Anterior cingulate cortex (tissue), 58 donors: ENCODE measurements at places on chromosomes 3 and 15.
A peak's percentile ranks its signal among the peaks of the same experiment; 100 is the strongest.

DNA sequence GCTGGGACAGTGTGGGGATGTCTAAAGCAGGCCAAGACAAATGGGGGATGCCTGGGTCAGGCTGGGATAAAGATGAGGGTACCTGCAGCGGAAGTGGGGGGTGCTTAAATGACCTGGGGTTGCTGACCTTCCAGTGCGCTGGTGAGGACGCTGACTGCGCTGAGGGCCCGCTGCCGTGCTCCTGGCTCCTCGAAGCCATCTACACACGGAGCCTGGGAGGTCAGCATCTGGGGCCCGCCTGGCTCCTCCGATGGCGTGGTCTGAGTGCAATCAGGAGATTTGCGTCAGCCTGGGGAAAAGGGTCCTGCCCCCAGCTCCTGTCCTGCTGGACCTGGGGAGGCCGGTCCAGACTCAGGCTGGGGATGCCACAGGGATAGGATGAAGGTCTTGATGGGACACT is 50.7 kb downstream of the SCN5A start:
- DNase-seq: no peak

DNA sequence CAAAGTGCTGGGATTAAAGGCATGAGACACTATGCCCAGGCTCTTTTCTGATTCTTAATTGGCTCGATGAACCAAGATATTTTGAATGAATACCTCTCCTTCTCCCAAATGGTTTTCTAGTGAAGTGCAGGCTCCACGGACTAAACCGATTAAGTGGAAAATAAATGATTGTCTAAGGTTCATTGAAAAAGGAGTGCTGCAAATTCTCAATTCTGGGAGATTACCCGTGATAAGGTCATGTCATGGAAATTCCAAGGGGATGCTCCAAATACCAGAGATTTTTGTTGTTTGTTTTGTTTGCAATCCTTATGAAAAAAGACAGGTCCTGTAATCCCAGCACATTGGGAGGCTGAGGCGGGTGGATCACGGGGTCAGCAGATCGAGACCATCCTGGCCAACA is 406.9 kb upstream of the TBL1XR1 start:
- DNase-seq: no peak

GRCh38 chr15:57319919-57320560 is 56.3 kb upstream of the CGNL1 start:
- no peak for DNase-seq

- DNase-seq: no peak
These were observed 8.1 kb downstream of the PXYLP1 start for GRCh38 chr3:141239511-141240281.

DNA sequence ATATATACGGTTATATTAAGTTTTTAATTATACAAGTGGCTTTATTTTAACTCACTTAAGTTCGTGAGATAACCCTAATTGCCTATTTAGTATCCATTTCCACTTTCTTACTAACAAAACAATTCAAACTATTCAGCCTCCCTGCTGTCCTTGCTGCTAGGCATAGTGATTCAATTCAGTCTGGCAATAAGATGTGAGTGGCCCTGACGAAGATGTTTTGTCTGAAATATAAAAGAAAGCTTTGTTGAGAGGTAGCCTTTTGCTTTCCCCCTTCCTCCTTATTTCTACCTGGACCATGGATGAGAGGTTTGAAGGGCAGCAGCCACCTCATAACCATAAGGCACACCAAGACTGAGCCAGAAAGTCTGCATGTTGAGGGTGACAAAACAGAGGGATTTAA is 89.3 kb upstream of the TRIM42 start:
- no peak for DNase-seq

- DNase-seq: no peak
These were observed 452.5 kb downstream of the RAP2B start for GRCh38 chr3:153614563-153614962.

DNA sequence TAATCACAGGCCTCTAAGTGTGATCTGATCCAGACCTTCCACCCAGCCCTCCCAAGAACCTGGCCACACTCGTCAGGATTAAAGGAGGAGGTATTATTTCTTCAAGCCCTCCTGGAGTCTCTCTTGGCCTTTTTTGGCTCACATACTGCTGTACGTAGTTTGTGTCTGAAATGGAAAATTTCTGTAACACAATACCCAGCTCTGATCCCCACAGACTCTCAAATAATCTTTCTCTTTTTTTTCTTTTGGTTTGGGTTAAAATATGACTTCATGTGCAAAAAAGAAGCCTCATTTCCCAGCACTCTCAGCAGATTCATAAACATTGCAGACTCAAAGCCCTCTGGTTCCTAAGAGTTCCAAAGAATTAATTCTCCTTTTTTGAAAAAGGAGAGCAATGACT is 96.5 kb upstream of the PHLDB2 start:
- no peak for DNase-seq

DNA sequence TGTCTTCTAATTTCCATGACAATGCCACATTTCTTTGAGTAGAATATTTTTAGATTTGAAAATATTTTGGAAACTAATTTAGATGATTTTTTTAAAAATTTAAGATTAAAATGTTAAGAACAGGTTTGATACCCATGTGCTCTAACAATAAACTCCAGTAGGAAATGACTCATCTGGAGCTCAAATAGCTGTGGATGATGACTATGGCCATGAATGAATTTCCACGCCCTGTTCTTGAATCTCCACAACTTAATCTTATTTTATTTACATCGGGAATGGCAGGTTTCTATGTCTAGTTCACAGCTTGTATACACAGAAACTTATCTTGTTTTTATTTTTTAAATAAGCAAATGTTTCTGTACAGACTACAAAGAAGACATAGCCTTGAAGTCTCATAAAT is 726.8 kb downstream of the NAALADL2 start:
- DNase-seq: no peak

GRCh38 chr3:177714945-177715344 is 517.7 kb upstream of the TBL1XR1 start:
- DNase-seq: no peak

- no peak for DNase-seq
These were observed 39.5 kb upstream of the GOLGA8J start for GRCh38 chr15:30043211-30043655.

DNA sequence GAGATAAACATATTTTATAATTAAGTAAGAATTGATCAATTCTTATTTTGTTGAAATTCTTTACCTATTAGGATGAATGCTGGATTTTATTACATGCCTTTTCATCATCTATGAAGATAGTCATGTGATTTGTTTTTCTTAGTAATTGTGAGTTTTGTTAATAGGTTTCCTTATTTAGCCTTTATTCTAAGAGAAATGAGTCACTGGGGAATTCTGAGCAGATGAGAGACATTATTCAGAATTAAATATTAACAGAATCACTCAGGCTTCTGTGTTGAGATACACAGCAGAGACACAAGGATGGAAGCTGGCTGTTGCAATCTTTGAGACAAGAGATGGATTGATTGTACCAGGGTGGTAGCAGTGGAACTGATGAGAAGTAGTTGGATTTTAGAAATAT is 7.4 kb upstream of the ANO10 start:
- DNase-seq: no peak

DNA sequence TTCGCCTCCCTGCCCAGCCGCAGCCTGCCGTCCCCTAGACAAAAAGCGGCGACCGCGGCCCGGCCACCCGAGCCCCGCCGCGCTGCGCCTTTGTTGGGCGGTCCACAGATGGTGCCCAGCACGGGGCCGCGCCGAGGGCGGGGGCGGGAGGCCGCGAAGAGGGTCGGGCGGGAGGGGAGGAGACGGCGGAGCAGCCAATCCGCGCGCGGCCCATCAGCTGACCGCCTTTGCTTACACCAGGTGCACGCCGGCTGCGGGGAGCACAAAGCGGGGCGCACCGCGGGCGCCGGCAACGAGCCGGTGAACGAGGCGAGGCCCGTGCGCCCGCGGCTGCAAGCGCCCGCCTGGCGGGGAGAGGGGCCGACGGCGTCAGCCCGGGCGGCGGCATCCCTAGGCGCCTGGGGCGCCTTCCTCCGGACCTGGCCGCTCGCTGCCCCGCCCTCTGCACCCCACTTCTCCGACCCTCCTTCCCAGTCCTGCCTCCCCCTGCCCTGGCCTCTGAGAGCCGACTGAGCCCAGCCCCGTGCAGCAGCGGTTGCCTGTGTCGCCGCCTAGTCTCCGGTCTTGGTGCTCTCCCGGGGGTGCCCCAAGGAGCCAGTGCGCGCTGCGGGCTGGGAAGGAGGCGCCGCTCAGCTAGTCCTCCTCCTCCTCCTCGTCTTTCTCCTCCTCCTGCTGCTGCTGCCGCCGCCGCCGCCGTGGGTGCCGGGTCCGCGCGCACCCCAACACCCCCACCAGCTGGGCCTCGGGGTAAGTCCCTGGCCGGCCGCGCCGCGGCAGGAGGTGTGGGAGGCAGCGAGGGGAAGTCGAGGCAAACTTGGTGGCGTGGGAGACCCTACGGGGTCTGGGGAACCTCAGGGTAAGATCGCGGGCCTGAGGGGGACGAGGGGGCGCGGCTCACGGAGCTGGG is at the start of gene LRRN1:
Gene LRRN1 (plus strand): TSS at position 259 of the 907 bp plus-strand sequence. CDS start 45,211 bp downstream, outside the sequence.
- DNase-seq: peak; percentile 85
